Pons (tissue), 1 donor: ENCODE measurements at places on chromosomes 1 and 21.

- peak; percentile 68 for DNase-seq
Measured at GRCh38 chr1:108570128-108570527, 10.2 kb downstream of the EEIG2 start.

DNA sequence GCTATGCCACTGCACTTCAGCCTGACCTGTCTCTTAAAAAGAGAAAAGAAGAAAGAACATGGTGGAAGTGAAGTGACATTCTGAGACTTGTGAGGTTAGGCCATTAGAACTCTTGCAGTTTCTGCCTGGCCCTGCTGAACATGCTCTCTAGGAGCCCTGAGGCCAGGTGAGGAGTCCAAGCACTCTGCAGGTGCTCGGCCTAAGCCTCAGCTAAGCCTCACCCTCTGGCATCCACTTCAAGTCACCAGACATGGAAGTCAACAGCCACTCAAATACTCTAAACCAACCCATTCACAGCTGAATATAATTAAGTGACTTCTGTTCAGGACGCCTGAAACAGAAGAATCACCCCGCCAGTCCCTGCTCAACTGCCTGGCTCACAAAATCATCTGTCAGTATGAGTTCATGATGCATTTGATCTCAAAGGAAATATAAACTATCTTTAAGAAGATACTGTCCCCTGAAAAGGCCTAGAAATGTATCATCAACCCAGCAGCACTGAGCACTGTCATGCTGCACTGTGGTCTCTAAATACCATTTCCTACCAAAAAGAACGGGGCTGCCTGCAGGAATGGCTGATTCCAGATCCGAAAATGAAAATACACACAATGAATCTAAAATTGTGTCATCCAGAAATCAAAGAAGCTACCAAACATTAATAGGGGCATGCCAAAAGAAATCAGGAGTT lies 118.8 kb downstream of the PSMG1 start:
- DNase-seq = no peak

DNA sequence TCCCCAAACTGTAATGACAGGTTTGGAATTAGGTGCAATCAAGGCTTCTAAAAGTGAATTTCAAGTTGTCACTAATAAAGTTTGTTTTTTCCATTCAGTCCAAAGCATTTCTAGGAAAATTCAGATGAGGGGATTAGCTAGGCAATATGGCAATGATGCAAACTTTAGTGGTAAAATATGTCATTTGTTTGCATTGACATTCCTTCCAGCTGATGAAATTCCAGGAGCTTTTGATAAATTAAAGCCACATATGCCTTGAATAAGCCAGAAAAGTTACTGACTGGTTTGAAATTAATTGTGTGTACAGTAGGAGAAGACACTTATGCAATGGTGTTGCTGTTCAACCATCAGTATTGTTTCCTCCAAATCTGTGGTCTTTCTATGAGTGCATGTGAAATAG lies 57.8 kb downstream of the MROH9 start:
- no peak for DNase-seq

DNA sequence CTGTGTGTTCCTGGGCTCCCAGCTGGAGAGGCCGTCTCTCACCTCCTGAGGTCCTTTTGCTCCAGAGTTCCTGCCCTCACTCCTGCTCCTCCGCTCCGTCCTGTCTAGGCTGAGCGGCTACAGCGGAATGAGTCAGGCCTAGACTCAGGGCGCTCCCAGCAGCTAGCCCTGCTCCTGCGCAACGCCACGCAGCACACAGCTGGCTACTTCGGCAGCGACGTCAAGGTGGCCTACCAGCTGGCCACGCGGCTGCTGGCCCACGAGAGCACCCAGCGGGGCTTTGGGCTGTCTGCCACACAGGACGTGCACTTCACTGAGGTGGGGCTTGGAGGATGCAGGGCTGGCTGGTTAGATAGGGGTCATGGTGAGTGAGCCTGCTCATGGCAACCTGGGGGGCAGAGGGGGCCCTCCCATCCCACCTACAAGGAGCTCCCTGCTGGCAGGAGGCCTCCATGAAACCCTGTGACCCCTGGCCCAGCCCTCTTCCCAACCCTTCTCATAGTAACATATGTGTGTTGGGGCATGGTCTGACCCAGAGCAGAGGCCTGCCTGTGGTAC lies 15.1 kb downstream of the PSRC1 start:
- DNase-seq = no peak

GRCh38 chr1:218501161-218501560 lies 156.0 kb downstream of the TGFB2 start:
- no peak for DNase-seq

DNA sequence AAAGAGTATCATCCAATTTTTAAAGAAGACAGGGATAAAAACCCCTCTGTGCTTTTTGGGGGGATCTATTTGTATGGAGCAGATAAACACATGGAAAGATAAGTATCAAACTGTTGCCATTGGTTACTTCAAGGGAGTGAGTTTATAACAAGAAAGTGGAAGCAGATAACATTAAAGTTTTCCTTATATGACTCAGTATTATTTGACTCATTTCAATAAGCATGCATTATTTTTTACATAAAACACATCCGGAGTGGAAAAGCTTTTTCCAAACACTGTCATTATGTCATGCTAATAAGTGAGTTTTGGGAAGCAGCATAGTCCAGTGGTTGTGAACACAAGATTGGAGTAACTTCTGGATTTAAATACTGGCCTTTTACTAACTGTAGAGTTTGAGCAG lies 452.2 kb downstream of the LTN1 start:
- no peak for DNase-seq

- DNase-seq = no peak
Measured at GRCh38 chr1:156838972-156839371, 19.9 kb downstream of the INSRR start.

GRCh38 chr1:204641455-204641854 lies 44.1 kb downstream of the LRRN2 start:
- DNase-seq = no peak

- DNase-seq = no peak
Measured at GRCh38 chr21:46039891-46040660, 57.8 kb upstream of the COL6A2 start.

- DNase-seq = peak; percentile 82
Measured at GRCh38 chr1:152189657-152190442, 30.8 kb upstream of the RPTN start.

- DNase-seq = no peak
Measured at GRCh38 chr1:94636624-94637023, 95.1 kb upstream of the F3 start.

DNA sequence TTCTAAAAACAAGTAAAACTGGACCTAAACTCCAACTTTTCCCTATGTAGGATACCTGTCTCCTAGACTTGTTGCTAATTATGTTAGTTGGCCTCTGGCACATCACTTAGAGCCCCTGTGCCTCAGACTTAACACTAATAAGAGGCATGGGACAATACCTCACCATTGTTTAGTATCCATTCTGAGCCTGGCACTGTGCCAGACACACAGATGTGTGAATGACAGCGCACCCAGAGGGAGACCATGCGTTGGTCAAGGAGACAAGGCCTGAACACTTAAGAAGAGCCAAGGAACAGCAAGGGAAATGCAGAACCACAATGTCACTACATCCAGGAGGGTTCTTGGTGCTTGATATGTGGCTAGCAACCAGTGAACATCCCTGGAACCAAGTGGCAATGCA lies 189.1 kb downstream of the FGGY start:
- DNase-seq = no peak

DNA sequence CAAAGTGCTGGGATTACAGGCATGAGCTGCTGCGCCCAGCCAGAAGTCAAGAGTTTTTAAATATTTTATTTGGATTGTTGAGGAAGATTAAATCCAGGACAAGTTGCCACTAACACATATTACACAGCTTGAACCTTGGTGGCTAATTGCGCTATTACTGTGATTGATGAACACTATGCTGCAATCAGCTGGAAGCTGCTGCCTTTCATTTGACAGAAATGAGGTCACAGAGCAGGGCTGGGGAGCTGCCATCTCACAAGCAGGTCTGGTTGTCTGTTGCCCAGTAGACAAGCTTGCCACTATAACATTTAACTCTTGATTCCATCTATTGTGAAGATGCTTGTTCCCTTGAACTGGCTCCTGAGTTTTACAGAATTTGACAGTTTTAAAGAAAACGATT lies 37.4 kb upstream of the NRDC start:
- no peak for DNase-seq

DNA sequence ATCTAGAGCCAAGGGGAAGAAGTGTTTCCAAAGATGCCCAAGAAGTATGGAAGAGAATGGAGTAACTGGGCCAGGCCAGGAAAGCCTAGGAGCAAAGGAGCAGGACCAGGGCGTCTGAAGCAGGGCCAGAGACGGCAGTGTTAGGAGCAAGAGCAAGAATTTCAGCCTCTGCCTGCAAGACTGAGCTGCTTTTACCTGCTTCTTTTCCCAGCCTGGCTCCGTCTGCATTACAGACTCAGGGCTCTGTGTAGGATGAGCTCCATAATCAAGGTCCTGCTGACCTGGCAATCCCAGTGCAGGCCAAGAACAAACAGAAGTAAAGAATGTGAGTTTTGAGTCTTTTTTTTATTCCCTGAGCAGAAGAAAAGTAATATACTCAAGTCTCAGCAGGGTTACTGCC lies 10.1 kb downstream of the FMO1 start:
- DNase-seq = no peak

GRCh38 chr1:155044812-155045657 lies 6.1 kb upstream of the ADAM15 start:
- peak; percentile 87 for DNase-seq

DNA sequence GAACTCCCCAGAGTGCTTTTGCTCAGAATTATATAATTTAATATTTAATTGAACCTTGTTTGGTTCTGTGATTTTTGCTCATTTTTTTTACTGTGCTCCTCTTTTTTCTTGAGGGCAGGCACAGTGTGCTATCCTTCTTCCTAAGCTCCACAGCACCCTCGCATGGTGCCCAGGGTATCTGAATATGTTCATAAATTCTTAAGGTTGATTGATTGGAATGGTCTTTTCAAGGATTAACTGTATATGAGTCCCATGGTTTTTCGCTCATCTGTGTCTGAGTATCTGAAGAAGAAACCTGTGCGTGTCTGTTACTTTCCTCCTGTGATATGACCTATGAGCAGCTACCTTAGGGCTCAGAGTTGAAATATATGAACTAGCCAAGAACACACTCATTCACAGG lies 393.7 kb downstream of the HLX start:
- no peak for DNase-seq

- DNase-seq = no peak
Measured at GRCh38 chr21:35994613-35995012, 65.7 kb downstream of the SETD4 start.

DNA sequence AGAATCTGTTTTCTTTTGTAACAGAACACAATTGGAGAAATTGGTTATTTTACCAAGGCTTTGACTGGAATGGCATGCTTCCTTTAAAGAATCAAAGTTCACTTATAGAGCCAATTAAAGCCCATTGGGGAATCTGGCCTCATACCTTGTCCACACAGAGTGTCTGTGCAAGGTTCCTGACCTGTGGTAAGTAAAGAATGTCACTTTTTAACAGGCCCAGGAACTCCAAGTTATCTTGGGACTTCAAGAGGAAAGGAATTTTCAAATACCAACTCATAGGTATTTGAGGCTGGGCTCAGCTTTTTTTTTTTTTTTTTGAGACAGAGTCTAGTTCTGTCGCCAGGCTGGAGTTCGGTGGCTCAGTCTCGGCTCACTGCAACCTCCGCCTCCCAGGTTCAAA lies 2.3 kb upstream of the CATSPERE start:
- no peak for DNase-seq

GRCh38 chr1:3907031-3907534 lies 7.0 kb upstream of the C1orf174 start:
- peak; percentile 15 for DNase-seq
